Stimulated activated CD8-positive, alpha-beta memory T cell treated with anti-CD3 and anti-CD28 coated beads, Interleukin-4, amount 100 ng/mL, for 1 hour (primary cell): ENCODE measurements at places on chromosomes 5 and 9.

GRCh38 chr9:123927625-123928532 lies 2.0 kb downstream of the DENND1A start:
- DNase-seq, result no peak

- peak; percentile 66 for DNase-seq
Measured at GRCh38 chr9:127568971-127569885, 42.8 kb upstream of the STXBP1 start.

GRCh38 chr9:126649477-126649876 lies 35.7 kb downstream of the LMX1B start:
- DNase-seq, result no peak

GRCh38 chr5:77635067-77635916 lies 3.2 kb downstream of the OTP start:
- DNase-seq, result no peak

DNA sequence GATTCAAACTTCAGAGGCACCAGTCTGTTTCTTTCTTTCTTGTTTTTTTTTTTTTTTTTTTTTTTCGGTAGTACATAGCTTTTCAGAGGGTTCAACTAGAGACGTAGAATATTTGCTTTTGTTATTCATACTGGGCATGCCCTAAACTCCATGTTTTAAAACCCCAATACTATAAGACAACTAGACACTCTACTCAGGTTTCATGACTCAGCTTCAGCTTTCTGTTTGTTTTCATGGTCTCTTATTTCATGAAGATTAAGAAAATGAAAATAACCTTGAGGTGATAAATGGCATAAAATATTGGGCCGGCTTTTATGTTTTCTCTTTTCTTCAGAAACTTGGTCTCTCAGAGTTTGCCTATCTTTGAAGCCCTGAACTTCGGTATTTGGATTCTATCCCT lies 2126.3 kb upstream of the ACO1 start:
- DNase-seq, result no peak

DNA sequence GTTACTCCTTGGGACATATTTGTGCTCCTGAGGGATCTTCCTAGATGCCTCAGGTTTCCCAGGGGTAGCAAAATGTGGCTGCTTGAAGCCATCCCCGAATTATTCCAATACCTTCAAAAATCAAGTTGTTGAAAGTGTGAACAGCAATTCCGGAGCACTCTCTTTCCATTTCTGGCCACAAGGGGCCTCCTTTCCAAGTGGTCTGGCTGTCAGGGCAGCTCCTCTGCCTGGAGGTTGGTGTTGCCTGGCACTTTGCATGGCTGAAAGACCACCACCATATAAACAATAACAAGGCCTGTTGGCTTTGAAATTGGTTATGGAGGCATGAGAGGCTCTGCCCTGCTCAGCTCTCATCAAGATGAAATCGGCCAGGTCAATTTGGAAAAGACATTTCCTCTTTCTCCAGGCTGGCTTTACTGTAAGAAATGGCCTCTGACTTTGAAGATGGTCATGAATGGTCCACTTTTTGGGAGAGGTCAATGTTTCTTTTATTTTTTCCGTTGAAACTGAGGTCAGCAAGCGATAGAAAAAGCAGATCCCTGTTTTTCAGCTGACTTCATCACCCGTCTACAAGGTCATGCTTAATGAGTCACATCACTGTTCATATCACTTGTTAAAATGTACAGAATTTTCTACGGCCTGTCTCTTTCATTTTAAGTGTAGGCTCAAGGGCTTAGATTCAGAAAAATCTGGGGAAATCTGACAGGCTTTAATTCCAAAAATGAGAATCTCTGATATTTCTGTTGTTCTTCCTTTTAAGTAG lies 481.1 kb upstream of the ZNF608 start:
- no peak for DNase-seq

DNA sequence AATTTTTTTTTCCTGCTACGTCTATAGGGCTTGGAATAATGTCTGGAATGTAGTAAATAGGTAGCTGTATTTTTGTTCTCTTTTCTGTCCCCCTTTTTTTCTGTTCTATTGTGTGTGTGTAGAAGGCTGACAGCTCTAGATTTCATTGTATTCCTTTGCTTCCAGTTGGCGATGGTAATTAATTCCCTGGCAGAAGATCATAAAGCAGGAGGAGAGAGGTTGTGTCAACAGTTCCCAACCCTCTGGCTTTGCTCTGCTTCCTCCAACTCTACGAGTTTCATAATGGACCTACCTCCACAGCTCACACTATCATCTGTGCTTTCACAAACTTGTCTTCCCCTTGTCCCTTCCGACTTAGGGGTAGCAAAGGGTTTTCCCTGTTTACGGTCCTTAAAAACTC lies 117.9 kb upstream of the CDH18 start:
- DNase-seq, result no peak

- no peak for DNase-seq
Measured at GRCh38 chr5:6631441-6631840, 1.4 kb downstream of the NSUN2 start.

DNA sequence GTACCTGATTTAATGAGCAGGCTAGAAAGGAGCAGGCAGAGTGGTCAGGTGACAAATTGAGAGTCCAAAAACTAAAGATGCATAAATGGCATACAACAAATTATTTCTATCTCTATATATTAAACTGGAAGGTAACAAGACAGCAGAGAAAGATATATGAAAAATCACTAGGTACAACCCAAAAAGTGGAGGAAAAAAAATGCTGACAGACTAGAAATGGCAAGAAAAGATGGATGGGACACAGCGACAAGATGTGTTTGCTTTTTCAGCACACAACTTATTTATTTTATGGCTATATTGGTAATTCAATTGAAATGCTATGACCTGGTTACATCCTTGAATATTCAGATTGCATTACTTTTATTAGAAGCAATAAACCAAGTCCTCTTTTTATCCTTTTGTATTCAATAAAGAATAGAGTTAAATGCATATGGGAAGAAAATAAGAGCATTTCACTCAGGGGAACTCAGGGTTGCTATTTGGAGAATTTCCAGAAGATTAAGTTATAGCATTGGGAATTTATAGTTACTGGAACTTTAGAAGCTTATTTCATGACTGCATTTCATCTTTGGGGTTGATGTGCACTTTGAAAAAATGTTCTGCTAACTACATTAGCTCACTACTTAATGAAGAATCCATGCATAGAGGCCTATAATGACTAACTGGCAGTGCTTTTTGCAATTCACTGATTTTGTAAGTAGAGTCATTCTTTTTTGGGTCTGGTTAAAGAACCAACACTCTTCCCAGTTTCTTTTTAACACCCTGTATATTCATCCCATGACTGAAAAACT lies 566.6 kb upstream of the TUSC1 start:
- no peak for DNase-seq

GRCh38 chr9:131954299-131954698 lies 125.4 kb downstream of the MED27 start:
- no peak for DNase-seq

DNA sequence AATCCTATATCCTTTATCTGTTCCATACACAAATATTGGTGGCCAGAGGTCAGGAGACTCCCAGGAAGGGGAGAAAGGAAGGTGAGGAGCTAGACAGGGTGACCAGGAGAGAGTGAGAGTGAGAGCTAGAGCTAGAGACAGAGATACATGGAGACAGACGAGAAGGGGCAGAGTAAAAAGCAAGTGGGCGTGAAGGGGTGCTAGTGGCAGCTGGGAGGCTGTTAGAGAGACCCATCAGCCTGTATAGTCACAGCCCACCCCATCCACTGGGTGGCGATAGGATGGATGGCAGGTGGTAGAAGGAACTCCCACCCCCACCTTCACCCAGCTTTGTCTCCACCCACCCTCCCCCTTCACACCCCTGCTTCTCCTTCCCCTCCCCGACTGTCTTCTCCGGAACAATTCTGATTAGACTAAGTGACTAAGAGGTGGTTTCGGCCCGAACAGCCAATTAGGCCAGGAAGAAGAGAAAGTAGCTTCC lies 32.8 kb downstream of the PCDH1 start:
- DNase-seq, result no peak

GRCh38 chr5:187617-188451 lies 3.5 kb upstream of the LRRC14B start:
- no peak for DNase-seq

DNA sequence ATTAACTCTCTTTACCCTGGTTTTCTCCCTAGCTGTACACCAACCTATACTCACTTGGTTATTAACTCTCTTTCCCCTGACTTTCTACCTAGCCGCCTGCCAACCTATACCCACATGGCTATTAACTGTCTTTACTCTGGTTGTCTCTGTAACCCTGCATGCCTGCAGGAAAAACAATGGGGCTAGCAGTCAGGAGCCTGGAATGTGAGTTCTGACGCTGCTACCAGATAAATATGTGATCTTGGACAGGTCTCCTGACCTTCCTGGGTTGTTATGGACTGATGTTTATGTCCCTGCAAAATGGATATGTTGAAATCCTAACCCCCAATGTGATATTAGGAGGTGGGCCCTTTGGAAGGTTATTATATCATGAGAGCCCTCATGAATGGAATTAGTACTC lies 119.2 kb downstream of the SMARCA2 start:
- DNase-seq, result no peak

DNA sequence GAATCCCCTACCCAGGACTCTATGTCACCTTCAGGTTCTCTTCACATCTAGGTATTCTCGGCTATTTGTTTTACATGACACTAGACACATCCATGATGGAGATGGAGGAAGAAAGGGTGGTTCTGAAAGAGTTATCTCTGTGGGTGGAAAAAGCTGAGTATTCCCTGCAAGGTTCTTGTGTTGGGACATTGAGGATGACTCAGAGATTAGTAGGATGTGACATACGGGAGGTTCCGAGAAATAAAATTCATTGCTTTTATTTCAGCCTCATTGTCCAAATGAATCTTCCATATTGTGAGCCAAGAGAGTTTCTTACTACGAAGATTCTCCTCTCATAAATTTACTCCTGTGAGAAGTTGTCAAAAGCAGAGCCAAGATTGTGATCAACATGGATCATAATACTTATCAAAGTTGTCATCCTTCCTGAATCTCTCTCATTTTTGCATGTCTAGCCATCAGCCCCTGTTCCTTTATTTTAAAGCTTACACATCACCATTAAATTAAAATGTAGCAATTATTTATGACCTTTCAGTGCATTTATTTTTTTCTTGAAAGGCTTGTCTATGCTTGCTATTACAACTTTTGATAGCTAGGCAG lies 370.0 kb downstream of the PSAT1 start:
- no peak for DNase-seq

GRCh38 chr5:6454628-6455053 lies 6.0 kb downstream of the UBE2QL1 start:
- DNase-seq, result no peak

DNA sequence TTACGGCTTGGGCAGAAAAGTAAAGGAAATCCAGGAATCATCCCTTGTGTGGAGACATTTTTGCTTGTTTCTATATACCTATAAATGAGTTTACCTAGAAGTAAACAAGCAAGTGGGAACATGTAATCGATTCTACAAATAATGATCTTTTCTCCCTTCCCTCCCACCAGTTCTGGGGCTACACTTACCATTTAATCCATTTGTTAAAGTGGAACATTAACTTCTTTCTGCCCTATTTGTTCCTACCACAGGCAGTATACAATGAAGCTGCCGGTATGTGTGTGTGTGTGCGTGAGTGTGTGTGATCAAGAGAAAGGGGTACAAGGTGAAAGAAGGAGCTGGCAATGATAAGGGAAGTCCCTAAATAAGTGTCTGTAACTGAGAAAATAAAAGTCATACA lies 26.4 kb upstream of the ELL2 start:
- no peak for DNase-seq

- DNase-seq, result no peak
Measured at GRCh38 chr5:64040490-64040889, 78.2 kb upstream of the HTR1A start.

DNA sequence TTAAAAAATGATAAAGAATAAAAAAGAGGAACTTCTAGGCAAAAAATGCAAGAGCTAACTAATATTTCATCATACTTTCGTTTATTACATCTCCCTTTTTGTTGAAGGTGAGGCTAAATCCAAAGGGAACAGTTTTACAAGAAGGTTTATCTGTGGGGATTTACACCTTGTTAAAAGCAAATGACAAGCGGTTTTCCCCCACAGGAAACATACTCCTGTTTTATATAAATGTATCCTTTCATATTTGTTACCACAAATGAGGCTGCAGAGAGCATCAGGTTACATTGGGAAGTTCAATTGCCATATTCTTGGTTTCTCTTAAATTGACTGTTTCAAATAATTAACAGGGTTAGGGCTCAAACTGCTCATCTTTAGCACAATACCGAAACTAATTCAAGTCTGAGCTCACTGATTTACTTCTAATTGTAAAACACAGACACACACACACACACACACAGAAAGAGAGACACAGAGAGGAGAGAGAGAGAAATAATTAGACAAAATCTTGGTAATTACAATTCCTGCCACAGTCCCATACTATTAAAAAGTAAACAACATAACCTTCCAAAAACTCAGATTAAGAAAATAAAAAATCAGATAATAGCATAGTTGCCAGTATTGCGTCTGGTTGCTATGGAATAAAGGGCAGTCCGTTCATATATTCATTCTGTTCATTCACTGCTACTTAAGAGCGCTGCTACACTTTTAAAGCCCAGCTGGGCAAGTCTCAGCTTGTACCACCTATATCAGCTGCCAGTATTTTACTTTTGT lies 17.1 kb downstream of the RFX3 start:
- no peak for DNase-seq

DNA sequence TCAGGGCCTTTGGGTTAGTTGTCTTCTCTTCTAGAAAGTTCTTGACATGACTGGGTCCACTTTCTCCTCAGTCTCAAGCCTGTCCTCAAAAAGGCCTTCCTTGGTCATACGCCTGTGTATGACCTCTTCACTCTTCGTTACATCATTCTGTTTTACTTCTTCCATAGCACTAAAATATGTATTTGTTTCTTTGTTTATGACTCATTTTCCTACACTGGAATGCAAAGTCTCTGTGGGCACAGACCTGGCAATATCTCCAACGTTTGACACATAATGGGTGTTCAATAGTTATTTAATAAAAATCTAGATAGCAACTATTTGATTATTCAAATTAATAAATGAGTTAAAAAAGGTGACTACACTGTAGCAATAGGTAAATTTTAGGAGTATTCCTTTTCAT lies 85.1 kb downstream of the YIPF5 start:
- no peak for DNase-seq

DNA sequence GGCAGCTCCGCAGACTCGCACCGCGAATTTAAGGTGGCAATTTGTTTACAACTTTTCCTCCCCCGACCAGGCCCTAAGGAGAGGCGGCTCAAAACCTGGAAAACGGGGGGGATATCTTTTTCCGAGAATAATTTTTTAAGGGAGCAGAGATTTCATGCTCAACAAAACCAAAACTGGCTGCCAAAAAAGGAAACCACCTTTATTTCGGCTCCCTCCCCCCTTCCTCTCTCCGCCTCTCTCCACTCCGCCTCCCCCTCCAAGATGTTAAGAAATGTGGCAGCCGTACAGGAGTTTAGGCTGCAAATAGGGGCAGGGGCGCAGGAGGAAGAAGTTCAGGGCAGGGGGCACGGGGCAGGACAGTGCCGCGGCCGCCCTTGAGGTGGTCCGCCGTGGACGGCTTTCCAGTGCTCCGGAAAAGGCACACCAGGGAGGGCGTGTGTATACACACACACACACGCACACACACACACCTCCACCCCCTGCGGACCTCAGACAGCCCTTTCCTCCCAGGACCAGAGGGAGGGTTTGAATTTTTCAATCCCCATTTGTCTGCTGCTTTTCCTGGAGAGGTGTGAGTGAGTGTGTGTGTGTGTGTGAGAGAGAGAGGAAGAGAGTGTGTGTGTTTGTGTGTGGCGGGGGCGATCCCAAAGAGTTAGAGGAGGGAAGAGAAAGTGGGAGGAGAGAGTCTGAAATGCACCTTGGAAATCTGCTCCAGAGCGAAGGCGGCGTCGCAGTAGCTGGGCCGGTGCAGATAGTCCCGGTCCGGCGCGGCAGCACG lies 9.1 kb downstream of the PTCH1 start:
- DNase-seq, result peak; percentile 12
